ENCODE measurements at places on chromosomes 11 and 22.

DNA sequence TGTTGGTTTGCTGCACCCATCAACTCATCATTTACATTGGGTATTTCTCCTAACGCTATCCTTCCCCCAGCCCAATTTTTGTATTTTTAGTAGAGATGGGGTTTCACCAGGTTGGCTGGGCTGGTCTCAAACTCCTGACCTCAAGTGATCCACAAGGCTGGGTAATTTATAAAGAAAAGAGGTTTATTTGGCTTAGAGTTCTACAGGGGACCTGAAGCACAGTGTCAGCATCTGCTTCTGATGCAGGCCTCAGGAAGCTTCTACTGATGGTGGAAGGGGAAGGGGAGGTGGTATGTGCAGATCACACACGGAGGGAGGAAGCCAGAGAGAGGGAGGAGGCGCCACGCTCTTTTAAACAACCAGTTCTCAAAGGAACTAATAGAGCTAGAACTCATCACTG is 25.8 kb downstream of the TANGO2 start:
- DNase-seq, result no peak

GRCh38 chr11:122556605-122557004 is 98.9 kb upstream of the UBASH3B start:
- no peak for DNase-seq

DNA sequence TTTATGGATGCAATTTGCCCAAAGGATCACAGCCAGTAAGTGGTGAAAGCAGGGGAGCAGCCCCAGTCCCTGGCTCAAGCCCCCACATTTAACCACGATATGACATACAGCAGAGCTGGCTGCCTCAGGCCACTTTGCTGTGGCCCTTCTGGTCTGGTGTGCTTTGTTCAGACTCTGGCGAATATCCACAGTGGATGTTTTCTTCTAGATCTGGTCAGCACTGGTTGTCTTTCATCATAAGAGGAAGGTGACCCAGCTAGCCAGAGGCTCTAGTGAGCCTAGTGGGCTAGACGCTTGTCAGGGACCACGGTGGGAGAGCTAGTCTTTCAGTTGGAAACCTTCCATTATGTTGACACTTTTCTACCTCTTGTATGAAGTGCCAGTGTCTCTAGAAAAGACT is 42.5 kb downstream of the DGCR2 start:
- DNase-seq, result no peak

DNA sequence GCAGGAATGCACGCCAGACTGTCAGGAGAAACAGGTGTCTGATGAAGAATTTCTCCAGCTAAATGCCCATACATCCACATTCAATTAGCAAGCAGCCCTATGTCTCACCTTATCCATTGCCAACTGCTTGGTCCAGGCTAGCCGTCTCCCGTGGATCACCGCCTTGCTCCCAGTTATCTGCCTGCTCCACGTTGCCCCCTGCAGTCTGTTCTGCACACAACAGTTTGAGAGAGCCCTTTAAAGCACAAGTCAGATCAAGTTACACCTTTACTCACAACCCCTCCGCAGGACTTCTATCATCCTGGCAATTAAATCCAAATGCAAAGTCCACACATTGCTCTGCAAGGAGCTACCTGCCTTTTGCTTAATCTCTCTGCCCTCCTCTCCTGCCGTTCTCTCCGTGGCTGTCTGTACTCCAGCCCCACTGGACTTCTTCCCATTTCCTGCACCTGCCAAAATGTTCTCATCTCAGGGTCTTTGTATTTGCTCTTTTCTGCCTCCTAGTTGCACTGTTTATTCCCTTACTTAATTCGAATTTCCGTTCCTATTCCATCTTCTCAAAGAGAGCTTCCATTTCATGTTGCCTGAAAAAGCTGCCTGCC is 185.3 kb upstream of the LARGE1 start:
- DNase-seq, result no peak

- no peak for DNase-seq
Measured at GRCh38 chr11:19422276-19422675, 181.5 kb upstream of the E2F8 start.

DNA sequence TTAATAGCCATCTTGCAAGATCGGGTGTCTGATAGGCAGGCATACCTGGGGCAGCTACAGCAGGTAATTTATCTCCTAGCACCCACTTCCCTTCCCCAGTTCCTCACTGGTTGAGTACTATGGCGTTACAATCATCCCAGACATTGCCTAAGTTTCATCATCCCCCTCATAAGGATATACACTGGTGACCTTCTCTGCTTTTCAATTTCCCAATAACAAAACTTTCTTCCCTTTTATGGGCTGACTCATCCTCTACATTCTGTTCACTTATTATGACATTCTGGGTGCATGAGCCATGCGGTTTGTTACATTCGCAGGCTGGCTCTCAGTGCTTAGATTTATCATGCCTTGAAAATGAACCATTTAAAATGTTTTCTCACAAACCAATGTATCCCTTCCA is 5.0 kb upstream of the MRPL11 start:
- DNase-seq, result no peak

DNA sequence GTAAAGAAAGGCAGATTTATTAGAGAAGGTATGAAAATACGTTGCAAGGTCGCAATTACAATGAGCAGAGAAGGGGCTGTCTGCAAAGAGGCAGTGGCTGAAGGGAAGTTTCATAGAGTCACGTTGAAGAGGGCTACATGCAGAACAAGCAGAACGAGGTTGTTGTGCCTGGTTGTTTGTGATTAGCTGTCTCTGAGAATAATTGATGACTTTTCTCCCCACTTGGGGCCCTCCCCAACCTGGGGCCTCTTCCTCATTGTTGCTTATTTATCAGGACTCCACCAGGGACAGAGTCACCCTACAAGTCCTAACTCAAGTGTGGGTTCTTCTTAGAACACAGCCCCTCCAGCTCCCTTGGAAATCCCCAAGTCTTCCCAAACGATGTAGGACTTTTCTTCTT is 29.1 kb downstream of the CSF2RB start:
- no peak for DNase-seq

GRCh38 chr22:45638834-45639746 is 32.5 kb upstream of the ATXN10 start:
- DNase-seq, result no peak

DNA sequence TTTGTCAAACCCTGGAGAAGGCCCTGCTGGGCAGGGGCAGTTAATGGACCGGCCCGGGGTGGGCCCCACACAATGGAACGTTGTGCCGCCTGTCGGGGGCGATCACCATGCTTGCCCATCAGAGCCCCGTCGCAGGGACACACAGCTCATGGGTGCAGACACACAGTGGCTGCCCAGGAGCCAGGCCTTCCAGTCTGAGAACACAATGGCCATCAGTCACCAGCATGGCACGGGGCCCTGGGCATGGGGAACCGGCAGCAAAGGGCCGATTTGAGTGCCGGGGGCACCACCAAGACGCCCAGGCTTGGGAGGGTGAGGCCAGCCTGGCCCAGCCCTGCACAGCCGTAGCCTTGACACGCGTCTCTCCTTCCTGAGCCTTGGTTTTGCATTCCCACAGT is 7.1 kb downstream of the LINC01488 start:
- DNase-seq, result no peak

- no peak for DNase-seq
Measured at GRCh38 chr11:66985508-66986177, 10.5 kb downstream of the C11orf86 start.

DNA sequence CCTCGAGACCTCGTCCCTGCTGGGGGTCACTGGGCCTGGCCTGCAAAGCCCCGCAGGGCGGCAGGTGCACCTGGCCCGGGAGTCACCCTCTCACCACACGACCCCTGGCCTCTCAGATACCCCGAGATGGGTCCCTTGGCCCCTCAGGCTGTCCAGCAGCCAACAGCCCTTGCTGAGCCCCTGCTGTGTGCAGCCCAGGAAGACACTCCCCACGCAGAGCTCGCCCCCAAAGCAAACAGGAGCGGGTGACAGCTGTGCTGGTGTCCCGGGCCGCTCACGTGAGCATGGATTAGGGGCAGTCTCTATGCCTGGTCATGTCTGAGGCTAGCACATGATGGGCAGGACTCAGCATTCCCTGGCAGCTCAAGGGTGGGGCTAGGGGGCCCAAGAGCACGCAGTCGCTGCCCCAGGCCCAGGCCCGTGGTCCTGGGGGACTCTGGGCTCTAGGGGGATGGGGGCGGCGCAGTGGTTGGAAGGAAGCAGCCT is 31.3 kb downstream of the WNT7B start:
- no peak for DNase-seq

DNA sequence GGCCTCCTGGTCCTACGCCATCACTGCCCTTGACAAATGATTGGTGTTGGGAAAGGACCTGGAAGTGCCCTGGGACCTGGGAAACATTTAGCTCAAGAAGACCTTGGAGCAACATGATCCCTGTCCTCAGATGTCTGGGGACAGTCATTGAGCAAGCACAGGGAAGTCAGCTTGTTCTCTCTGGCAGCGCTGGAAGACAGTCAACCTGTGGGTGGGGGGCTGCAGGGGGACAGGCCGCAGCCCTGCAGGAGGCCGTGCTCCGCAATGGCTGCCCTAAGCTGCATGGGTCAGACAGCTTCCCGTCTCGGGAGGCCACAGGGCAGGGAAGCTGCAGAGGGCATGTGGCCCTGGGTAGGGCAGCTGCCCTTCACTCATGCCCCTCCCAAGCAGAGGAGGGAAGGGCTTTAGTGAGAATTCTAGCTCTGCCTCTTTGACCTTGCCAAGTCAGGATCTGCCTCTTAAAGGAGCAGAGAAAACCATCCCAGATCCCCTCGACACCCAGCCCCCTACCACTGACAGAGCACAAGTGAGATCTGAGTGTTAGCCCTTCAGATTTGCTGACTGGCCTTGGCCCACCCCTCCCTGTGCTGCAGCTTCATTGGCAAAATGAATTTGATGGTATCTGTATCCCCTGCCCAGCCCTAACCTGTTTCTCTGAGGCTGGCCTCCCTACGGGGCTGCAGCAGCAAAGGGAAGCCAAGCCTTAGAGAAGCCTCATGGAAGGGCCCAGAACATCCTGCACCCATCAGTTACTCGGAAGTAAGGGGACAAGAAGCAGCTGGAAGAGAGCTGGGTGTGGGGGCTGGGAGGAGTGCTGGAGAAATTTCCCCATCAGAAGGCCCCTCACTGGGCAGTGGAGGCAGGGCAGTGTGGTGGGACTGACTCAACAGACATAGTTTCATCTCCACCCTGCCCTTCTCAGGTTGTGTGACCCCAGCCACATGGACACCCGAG is 6.2 kb upstream of the SREBF2 start:
- DNase-seq, result no peak

GRCh38 chr22:49270595-49271368 is 556.9 kb downstream of the BRD1 start:
- no peak for DNase-seq

DNA sequence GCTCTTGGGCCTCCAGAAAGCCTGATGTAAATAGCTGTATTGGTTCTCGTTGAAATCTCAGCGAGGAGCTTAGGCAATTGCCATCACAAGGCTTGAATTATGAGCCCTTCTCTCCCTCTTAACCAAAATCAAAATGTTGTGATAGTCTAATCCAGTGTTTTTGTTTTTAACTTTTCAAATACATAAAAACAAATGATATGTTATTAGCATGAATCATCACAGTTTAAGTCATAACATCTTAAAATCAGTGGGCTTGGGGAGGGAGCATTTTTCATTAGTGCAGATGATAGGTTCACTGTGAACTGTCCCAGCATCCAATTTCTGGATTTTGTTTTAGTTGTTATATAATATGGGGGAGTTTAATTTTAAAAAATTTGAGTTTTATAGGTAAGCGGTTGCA is 48.9 kb upstream of the HORMAD2 start:
- DNase-seq, result no peak

DNA sequence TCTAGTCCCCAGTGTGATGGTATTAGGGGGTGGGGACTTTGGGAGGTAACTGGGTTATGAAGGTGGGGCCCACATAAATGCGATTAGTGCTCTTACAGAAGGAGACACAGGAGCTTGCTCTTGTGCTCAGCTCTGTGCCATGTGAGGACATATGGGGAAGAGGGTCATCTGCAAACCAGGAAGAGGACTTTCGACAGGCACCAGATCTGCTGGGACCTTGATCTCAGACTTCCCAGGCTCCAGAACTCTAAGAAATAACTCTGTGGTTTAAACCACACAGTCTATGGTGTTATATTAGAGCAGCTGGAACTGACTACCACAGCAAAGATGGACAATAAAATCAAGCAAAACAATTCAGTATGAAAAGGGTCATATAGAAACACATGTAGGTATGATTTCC is 26.7 kb downstream of the NNMT start:
- no peak for DNase-seq

DNA sequence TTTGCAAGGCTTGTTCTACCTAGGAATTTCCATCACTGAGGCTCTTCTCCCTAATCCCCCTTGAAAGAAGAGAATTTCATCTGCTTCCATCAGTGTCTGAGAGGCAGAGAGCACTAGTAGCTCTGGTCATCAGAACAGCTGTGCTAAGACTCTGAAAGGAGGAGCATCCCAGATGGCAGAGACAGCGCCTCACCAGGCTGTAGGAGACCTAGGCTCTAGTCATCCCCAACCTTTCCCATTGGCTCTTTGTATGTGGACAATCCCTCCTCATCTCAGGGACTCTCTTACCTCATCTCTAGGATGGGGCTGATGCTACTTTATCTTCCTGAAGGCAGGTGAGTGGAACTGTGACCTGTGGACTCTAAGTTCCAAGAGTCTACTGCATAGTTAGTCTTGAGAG is 8.8 kb upstream of the OR9I1 start:
- DNase-seq, result no peak

- no peak for DNase-seq
Measured at GRCh38 chr11:108432783-108433182, 34.5 kb downstream of the C11orf65 start.

DNA sequence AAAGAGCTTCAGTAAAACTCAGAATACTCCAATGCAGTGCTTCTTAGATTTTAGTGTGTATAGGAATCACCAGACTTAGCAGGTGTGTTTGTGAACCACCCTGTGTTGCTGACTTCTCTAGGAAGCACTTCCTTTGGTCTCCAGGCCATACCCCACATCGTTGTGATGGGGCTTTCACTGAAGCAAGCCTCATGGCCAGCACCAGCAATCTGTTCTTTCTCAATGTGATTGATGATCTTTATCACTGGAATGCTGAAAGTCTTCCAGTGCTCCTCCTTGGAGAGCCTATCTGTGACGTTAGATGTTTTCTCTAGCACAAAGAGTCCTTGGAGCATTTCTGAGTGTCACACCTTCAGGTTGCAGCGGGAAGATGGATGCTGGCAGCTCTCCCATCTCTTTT is 280.5 kb downstream of the DDX10 start:
- DNase-seq, result no peak

- DNase-seq, result no peak
Measured at GRCh38 chr11:65471447-65471891, 27.4 kb upstream of the MALAT1 start.

- DNase-seq, result no peak
Measured at GRCh38 chr11:46332568-46333393, 14.5 kb upstream of the DGKZ start.

- no peak for DNase-seq
Measured at GRCh38 chr11:130499828-130500227, 51.4 kb downstream of the ADAMTS15 start.

DNA sequence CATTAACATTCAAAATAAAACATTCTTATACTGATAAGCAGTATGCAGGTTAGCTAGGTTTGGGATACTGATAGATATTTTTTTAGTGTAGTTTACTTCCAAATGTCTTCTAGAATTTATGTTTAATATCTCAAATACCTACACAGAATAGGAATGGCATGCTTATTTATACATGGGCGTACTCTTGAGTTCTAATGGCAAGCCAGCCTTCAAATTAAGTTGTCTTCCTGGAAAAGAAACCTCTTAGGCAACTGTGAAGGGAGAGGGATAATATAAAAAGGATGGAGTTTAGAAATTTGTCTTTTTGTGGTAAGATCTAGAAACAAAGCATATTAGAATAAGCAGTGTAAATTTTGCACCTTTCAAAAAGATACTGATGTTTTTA is 65.4 kb downstream of the MTMR3 start:
- DNase-seq, result no peak

Measured in T follicular helper cell (primary cell).